ENCODE measurements at places on chromosomes 6 and 20. TPM values are rescaled to one million over a fixed set of nuclear protein-coding genes. Genes with fewer than 3 reads are reported as not detected.
A peak's percentile ranks its signal among the peaks of the same experiment; 100 is the strongest.

DNA sequence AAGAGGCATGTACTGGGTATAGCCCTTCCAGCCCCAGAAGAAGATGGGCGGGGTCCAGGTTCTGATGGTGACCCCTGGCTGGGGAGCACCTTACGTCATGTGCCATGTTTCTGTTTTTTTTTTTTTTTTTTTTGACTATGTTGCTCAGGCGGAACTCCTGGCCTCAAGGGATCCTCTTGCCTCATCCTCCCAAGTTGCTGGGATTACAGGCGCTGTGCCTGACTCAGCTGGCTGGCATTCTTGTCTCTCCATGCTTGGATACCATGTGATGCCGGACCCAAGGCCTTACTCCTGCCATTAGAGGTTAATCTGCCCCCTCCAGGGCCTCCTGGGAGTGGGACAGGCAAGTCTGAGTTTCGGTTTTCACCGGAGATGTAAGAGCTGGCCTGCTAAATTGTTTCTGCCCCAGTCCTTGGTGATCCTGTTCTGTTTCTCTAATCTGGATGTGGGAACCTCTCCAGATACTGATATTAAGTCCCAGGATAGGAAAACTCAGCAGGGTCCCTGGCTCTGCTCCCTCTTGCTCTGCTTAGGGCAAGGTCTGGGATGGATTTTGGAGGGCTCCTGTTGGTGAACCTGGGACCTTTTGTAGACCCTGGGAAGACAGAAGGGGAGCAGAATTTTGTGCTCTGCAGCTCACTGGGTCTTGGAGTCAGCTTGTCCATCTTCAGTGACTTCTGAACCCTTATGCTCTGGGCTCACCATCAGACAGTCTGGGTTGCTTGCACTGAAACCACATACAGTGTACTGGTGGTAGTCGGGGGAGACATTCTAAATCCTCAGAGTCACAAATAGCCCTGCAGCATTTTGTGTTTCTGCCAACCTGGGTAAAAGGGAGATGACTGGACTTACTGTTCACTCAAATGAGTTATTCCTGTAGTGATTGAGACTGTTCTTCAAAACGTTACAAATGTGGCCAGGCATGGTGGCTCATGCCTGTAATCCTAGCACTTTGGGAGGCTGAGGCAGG, 45.1 kb downstream of the PTK7 start:
- H3K27me3 ChIP-seq = no peaks in the 10 kb centered on the region
- H3K4me1 ChIP-seq = no peaks in the 10 kb centered on the region
- no peaks in the 10 kb centered on the region for H3K36me3 ChIP-seq
- DNase-seq = no peak
- no peak overlapping the region for H3K4me3 ChIP-seq
- H3K27ac ChIP-seq = no peak overlapping the region

- no peaks in the 10 kb centered on the region for H3K36me3 ChIP-seq
- H3K4me1 ChIP-seq = no peaks in the 10 kb centered on the region
- no peaks in the 10 kb centered on the region for H3K27me3 ChIP-seq
- H3K27ac ChIP-seq = no peak overlapping the region
- no peak overlapping the region for H3K4me3 ChIP-seq
These were observed 226.2 kb upstream of the MARCKS start for GRCh38 chr6:113630738-113631535.

GRCh38 chr20:54062812-54063280, 7.5 kb downstream of the BCAS1 start:
- DNase-seq = no peak
- H3K27me3 ChIP-seq = no peaks in the 10 kb centered on the region
- H3K27ac ChIP-seq = no peak overlapping the region
- peaks cover 16% of the 10 kb centered on the region for H3K4me1 ChIP-seq

DNA sequence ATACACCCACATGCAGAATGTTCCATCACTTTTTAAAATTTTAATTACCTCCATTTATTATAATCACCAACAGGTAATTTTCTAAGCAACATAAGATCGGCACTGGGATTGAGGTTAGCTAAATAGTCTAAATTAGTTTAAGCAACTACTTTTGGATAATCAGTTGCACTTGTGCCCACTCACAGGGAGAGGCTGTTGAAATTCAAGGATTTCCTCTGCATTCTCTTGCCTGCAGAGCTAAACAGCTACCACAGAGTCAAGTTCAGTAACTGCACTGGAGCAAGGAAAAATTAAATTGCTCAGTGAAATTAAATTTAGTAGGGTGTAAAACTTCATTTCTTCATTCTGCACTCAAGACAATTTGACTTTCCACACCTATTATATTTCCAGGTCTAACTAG, 120.7 kb upstream of the CCDC28A start:
- no peak overlapping the region for H3K27ac ChIP-seq
- H3K4me1 ChIP-seq = no peaks in the 10 kb centered on the region
- no peaks in the 10 kb centered on the region for H3K36me3 ChIP-seq
- no peak overlapping the region for H3K4me3 ChIP-seq
- peaks cover 23% of the 10 kb centered on the region for H3K27me3 ChIP-seq

The TREM2 gene
- total RNA-seq = not detected

- H3K36me3 ChIP-seq = no peaks in the 10 kb centered on the region
- H3K27ac ChIP-seq = no peak overlapping the region
- no peak overlapping the region for H3K4me3 ChIP-seq
These were observed 47.7 kb upstream of the CST5 start for GRCh38 chr20:23926944-23927872.

DNA sequence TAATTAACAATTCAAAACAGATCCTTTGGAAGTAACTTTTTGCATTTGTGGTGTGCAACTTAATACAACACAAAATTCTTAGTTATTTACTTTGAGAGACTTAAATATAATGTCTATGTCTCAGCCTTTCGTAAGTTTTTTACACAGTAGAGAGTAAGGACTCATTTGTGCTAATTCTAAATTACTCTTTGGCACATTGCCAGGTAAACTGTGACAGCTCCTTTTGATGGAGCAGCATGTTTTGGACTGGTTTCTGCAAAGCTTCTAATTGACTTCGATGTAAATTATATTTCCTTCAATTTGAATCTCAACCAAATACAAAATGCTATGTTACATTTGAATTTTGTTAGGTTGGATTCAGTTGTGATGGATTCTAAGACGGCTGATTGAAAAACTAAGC, 450.7 kb upstream of the OPRM1 start:
- no peaks in the 10 kb centered on the region for H3K27me3 ChIP-seq

DNA sequence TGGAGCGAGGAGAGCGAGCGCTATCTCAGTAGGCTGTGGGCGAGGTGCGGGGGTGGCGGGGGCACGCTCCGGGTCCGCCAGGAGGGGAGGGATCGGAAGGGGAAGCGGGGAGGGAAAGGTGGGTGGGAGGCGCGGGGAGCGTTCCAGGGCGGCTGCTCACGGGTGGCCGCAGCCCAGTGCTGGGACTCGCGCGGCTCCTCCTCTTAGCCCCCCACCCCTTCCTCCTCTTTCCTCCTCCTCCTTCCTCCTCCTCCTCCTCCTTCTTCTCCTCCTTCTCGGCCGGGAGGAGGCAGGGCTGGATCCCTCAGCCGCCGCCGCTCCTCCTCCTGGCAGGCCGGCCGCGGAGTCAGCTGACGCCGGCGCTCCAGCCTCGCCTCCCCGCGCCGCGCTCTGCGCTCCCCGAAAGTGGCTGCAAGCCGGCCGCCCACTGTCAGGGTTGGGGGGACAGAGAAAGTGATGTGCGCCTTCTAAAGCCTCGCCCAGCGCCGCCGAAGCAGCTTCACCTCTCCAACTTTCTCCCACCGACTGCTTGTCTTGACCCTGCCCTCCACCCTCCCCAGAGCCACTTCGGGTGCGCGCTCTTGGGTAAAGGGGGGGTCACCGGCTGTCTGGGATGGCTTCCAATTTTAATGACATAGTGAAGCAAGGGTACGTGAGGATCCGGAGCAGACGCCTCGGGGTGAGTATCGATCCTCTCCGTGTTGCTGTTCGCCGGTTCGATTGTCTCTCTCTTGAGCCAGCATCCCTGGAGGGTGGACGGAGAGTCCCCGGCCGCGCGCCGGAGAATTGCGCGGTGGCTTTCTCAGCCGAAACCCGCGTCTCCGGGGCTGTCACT, at the start of gene DOK5:
TSS of gene DOK5 (plus strand) at position 260 of the 835 bp plus-strand sequence. CDS start at position 614, 354 bp downstream.
- H3K36me3 ChIP-seq = no peaks in the 10 kb centered on the region
- no peak within 1 kb of the TSS for H3K4me3 ChIP-seq
- no peak within 1 kb of the TSS for H3K27ac ChIP-seq
- H3K4me1 ChIP-seq = no peaks in the 10 kb centered on the region

The SCRT2 gene
- total RNA-seq = 0.75 TPM

DNA sequence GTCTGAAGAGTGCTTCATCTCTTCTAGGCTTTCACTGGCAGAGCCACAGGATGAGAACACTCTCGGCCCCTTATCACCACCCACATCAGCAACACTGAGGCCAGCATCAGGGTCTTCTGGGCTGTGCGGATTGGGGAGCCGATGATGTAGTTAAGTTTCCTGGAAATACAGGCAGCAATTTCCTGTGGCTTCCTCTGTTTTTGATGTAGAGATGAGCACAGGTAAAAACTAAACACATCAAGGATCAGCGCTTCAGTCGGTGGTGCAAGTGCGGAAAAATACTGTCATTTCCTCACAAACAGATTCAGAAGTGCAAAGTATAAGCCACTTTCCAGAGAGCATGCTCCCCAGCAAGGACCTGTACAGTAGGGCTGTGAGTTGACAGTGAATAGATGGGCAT, 62.6 kb downstream of the BACH2 start:
- no peaks in the 10 kb centered on the region for H3K36me3 ChIP-seq
- H3K4me1 ChIP-seq = no peaks in the 10 kb centered on the region
- H3K27me3 ChIP-seq = peaks cover 10% of the 10 kb centered on the region
- no peak overlapping the region for H3K27ac ChIP-seq
- DNase-seq = no peak
- H3K4me3 ChIP-seq = no peak overlapping the region

The C6orf58 gene
- total RNA-seq = not detected

The SLC22A16 gene
- not detected for total RNA-seq

GRCh38 chr6:8943073-8943472, 507.7 kb upstream of the SLC35B3 start:
- H3K27ac ChIP-seq = no peak overlapping the region
- no peaks in the 10 kb centered on the region for H3K27me3 ChIP-seq
- no peaks in the 10 kb centered on the region for H3K4me1 ChIP-seq
- H3K36me3 ChIP-seq = no peaks in the 10 kb centered on the region
- no peak overlapping the region for H3K4me3 ChIP-seq

DNA sequence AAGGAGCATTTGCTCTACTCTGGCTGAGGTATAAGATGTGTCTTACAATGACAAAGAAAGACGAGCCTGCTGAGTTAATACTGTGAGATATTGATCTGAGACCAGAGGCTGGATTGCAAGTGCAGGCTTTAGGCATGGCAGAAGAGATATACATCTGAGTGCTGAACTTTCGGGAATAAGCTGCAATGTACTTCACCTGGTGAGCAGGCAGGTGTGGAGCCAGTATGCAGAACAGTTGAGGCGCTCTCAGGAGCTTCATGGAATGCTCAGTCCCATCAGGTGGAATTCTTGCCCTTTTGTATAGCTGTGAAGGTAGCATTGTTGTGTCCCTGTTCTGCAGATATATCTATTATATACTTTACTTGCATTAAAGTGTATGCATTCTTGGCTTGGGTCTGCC, 179.3 kb upstream of the RIMS1 start:
- DNase-seq = no peak
- no peaks in the 10 kb centered on the region for H3K36me3 ChIP-seq
- no peaks in the 10 kb centered on the region for H3K4me1 ChIP-seq

DNA sequence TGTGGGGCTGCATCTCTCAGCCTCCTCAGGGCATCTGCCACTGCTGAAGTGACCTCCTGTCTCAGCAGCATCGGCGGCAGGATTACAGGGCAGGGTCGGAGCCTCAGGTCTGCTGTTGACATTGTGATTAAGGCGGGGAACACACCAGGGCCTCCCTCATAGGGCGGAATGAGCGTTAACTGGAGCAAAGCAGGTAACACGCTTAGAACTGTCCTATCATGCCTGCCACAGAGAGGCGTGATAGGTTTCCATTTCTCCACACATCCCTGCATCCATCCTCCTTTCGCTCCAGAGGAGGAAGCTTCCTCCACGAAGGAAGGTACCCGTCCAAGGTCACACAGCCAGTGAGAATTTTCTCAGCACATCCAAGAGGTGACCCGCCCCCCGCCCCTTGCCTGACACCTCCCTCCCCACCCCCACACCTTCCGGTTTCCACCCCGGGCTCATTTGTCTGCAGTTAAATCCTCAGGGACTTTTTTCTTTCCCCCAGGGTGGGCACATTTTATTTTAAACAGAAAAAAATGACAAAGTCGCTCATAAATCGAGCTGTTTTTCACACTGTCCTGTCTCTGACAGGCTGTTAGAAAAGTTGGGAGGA, 200.8 kb downstream of the TFAP2C start:
- no peak overlapping the region for H3K27ac ChIP-seq
- no peak overlapping the region for H3K4me3 ChIP-seq
- peaks cover 43% of the 10 kb centered on the region for H3K27me3 ChIP-seq
- H3K36me3 ChIP-seq = no peaks in the 10 kb centered on the region
- no peak for DNase-seq
- H3K4me1 ChIP-seq = no peaks in the 10 kb centered on the region

The FAM217A gene
- not detected for total RNA-seq

- H3K27ac ChIP-seq = no peak overlapping the region
- no peaks in the 10 kb centered on the region for H3K4me1 ChIP-seq
- H3K27me3 ChIP-seq = no peaks in the 10 kb centered on the region
- no peak overlapping the region for H3K4me3 ChIP-seq
These were observed 85.4 kb downstream of the PLCG1 start for GRCh38 chr20:41222703-41223102.

GRCh38 chr6:1473598-1473997, 84.2 kb downstream of the FOXF2 start:
- H3K27me3 ChIP-seq = no peaks in the 10 kb centered on the region
- H3K4me1 ChIP-seq = no peaks in the 10 kb centered on the region
- no peak overlapping the region for H3K4me3 ChIP-seq

The LST1 gene
- 1.7 TPM for total RNA-seq

DNA sequence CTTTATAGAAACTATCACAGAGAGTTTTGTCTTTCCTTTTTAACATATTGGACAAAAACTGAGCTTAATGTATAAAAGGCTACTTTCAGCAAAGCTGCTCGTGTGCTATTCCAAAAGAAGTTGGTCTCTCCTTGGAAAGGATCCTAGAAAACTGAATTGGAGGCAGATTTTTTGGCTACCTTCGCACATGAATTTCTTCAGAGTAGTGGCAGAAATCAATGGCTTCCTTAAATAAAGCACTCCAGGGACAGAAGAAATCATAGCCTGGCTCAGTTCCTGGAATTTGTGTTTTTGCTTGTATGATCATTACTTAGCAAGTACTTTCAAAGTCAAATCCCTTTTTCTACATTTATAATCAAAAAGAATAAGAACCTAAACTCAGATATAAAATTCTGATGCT, 780.3 kb downstream of the PHF3 start:
- no peaks in the 10 kb centered on the region for H3K27me3 ChIP-seq
- no peaks in the 10 kb centered on the region for H3K4me1 ChIP-seq
- H3K36me3 ChIP-seq = no peaks in the 10 kb centered on the region
- H3K4me3 ChIP-seq = no peak overlapping the region
- H3K27ac ChIP-seq = no peak overlapping the region

GRCh38 chr20:4563534-4563933, 158.2 kb upstream of the PRND start:
- H3K4me1 ChIP-seq = no peaks in the 10 kb centered on the region
- peak; percentile 12 for DNase-seq
- no peaks in the 10 kb centered on the region for H3K36me3 ChIP-seq

GRCh38 chr6:43231053-43231452, 1.8 kb upstream of the DNPH1 start:
- H3K4me3 ChIP-seq = no peak overlapping the region
- no peak for DNase-seq
- peaks cover 11% of the 10 kb centered on the region for H3K36me3 ChIP-seq
- no peaks in the 10 kb centered on the region for H3K27me3 ChIP-seq
- peaks cover 28% of the 10 kb centered on the region for H3K4me1 ChIP-seq

GRCh38 chr6:168438783-168439520, 2.0 kb upstream of the SMOC2 start:
- H3K27me3 ChIP-seq = peaks cover 10% of the 10 kb centered on the region
- peaks cover 13% of the 10 kb centered on the region for H3K4me1 ChIP-seq
- no peak overlapping the region for H3K27ac ChIP-seq
- H3K36me3 ChIP-seq = no peaks in the 10 kb centered on the region
- DNase-seq = no peak

GRCh38 chr6:95091823-95092436, 485.4 kb upstream of the MANEA start:
- H3K4me1 ChIP-seq = no peaks in the 10 kb centered on the region
- no peaks in the 10 kb centered on the region for H3K27me3 ChIP-seq
- H3K36me3 ChIP-seq = no peaks in the 10 kb centered on the region

Data from K562 (cell line).